Esophagus muscularis mucosa (tissue), 4 donors: ENCODE measurements at places on chromosomes 6 and 20.

- H3K36me3 ChIP-seq: no peaks in the 10 kb centered on the region
- H3K4me3 ChIP-seq: no peak overlapping the region
- H3K4me1 ChIP-seq: no peaks in the 10 kb centered on the region
- no peak overlapping the region for H3K27ac ChIP-seq
These were observed 91.7 kb downstream of the RNF182 start for GRCh38 chr6:14016432-14016831.

DNA sequence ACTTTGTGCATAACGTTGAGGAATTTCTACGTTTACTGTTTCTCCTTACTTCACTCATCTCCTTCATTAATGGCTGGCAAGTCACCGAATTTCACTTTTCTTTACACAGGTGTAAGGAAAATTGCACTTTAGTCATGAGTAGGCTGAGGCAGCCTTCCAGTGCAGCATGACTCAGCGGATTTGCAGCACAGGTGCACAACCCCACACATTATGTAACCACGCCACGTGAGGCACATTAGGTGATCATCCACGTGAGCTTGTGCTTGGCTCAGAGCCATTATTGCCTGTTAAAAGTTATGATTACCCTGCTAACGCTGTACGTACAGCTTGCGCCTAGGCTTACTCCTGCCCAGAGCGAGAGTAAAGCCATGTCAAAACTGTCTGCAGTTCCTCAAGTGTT, 158.8 kb downstream of the NKAIN2 start:
- no peak overlapping the region for H3K27ac ChIP-seq
- H3K4me1 ChIP-seq: no peaks in the 10 kb centered on the region
- H3K27me3 ChIP-seq: no peaks in the 10 kb centered on the region
- H3K4me3 ChIP-seq: no peak overlapping the region
- H3K36me3 ChIP-seq: no peaks in the 10 kb centered on the region

GRCh38 chr6:21143645-21144044, 449.9 kb upstream of the SOX4 start:
- no peaks in the 10 kb centered on the region for H3K27me3 ChIP-seq
- no peak overlapping the region for H3K27ac ChIP-seq
- H3K36me3 ChIP-seq: no peaks in the 10 kb centered on the region
- H3K4me1 ChIP-seq: no peaks in the 10 kb centered on the region

GRCh38 chr6:90020746-90021145, 126.5 kb downstream of the GJA10 start:
- H3K4me3 ChIP-seq: no peak overlapping the region
- peak; percentile 50 for DNase-seq
- H3K27me3 ChIP-seq: no peaks in the 10 kb centered on the region
- H3K27ac ChIP-seq: no peak overlapping the region
- no peaks in the 10 kb centered on the region for H3K36me3 ChIP-seq
- H3K4me1 ChIP-seq: no peaks in the 10 kb centered on the region

DNA sequence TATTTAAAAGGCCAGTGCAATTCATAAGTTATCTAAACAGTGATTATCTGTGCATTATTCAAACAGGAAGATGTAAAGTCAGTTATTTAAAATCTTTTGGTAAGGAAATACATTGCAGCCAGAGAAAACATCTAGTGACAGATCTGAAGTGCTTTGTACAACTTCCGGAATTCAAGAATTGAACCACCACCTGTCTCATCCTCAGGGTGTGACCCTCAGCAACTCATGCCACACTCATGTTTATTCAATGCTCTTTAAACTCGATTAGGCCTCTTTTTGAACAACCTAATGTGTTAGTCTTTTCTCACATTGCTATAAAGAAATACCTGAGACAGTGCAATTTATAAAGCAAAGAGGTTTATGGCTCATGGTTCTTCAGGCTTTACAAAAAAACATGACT, 62.6 kb upstream of the GGTLC1 start:
- H3K4me3 ChIP-seq: no peak overlapping the region
- H3K27ac ChIP-seq: no peak overlapping the region
- H3K27me3 ChIP-seq: no peaks in the 10 kb centered on the region
- H3K4me1 ChIP-seq: no peaks in the 10 kb centered on the region

DNA sequence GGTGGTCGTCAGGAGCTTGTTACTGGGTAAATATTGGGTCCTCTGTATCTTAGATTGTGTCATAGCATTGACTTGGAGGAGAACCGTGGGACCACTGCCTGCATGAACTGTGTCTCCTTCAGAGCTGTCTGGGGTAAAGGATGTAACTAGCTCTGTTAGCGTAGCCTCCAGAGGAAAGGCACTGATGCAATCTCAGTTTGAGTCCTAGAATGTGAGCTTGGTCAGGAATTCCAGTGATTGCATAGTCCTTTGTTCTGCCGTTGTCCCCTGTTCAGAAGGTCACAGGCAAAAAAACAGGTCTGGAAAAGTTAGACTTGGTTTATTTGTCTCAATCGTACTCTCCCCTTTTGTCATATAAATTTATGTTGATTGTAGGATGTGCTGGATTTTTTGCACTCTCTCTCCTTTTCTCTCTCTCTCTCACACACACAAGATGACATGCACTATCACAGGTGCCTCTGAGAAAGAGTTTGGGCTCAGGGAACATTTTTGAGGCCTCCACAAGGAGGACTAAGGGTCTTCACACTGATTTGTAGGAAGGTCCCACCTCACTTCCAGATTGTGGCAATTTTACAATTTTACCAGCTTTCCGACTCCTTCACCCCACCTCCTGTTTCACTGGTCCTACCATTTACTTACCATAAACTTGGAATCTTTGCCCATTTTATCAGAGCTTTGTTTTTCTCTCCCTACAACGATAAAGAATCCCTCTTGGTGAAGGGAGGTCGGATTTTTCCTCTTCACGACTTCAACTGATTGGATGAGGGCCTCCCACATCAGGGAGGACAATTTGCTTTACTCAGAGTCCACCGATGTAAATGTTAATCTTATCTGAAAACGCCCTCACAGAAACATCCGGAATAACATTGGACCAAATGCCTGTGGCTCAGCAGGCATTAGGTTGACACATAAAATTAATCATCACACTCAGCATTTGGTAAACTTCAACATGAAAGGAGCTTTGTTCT, 7.0 kb upstream of the DACT2 start:
- H3K27ac ChIP-seq: no peak overlapping the region
- H3K36me3 ChIP-seq: no peaks in the 10 kb centered on the region
- no peak overlapping the region for H3K4me3 ChIP-seq
- no peak for DNase-seq

GRCh38 chr20:48657426-48658197, 170.2 kb downstream of the PREX1 start:
- H3K27ac ChIP-seq: no peak overlapping the region
- no peaks in the 10 kb centered on the region for H3K4me1 ChIP-seq
- no peaks in the 10 kb centered on the region for H3K27me3 ChIP-seq
- no peak overlapping the region for H3K4me3 ChIP-seq
- DNase-seq: no peak

- DNase-seq: no peak
- peaks cover 11% of the 10 kb centered on the region for H3K4me1 ChIP-seq
- no peaks in the 10 kb centered on the region for H3K36me3 ChIP-seq
- no peak overlapping the region for H3K27ac ChIP-seq
- H3K4me3 ChIP-seq: no peak overlapping the region
These were observed 139.5 kb upstream of the TCF21 start for GRCh38 chr6:133749427-133749826.

DNA sequence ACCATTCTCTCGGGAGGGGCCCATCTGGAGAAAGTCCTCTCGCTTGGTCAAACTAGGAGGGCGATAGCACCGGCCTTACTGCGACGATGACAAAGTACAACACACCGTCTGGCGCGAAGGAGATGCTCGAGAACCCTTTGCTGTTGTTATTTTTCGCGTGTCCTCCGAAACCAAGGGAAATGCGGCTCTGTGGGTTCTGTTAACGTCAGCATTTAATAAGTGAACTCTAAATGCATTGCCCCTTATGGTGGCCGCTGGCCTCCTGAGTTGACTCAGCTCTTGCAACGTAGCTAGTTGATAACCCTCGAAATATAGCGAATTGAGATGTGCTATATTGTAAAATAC, 577 bp upstream of the SCAND1 start:
- peak overlapping the region; percentile 68 for H3K4me3 ChIP-seq
- H3K27me3 ChIP-seq: no peaks in the 10 kb centered on the region
- H3K4me1 ChIP-seq: peaks cover 23% of the 10 kb centered on the region
- peak overlapping the region; percentile 99 for H3K27ac ChIP-seq
- no peaks in the 10 kb centered on the region for H3K36me3 ChIP-seq

DNA sequence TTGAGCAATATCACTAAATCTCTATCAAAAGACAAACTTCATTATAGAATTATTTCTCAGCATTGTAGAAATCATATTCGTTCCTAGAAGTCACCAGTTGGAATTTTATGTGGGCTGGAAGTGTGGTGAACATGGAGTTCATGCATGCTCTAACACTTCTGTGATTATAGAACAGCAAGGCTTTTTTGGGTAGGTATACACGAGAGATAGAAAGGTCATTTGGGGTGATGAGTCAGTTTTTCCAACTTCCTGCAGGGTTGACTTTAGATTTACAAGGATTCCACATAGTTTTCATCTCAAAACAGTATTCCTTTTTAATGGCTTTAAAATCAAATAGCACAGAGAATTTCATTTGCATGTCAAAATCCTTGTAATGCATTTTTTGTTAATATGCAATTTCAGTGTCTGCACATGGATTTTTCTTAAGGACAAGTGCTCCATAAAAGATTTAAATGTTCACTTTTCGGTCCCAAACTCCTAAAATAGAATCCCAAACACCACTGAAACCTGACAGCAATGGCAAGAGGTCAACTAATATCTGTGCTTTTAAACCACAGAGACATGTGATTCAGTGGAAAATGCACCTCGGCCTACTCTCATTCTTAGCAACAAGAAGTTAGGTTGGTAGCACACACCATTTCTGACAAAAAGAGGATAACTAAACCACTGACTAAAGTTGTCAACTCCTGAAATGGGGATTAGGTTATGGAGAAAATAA, 211.0 kb downstream of the MOXD1 start:
- H3K36me3 ChIP-seq: no peaks in the 10 kb centered on the region
- H3K27me3 ChIP-seq: no peaks in the 10 kb centered on the region
- peaks cover 41% of the 10 kb centered on the region for H3K4me1 ChIP-seq
- peak overlapping the region; percentile 70 for H3K27ac ChIP-seq
- DNase-seq: no peak

GRCh38 chr20:23242556-23243180, 107.9 kb upstream of the NXT1 start:
- no peaks in the 10 kb centered on the region for H3K27me3 ChIP-seq
- peak; percentile 57 for DNase-seq
- H3K4me3 ChIP-seq: no peak overlapping the region
- H3K36me3 ChIP-seq: no peaks in the 10 kb centered on the region
- no peak overlapping the region for H3K27ac ChIP-seq
- peaks cover 21% of the 10 kb centered on the region for H3K4me1 ChIP-seq

- no peak overlapping the region for H3K4me3 ChIP-seq
- H3K27ac ChIP-seq: no peak overlapping the region
- H3K4me1 ChIP-seq: no peaks in the 10 kb centered on the region
- H3K36me3 ChIP-seq: no peaks in the 10 kb centered on the region
- no peaks in the 10 kb centered on the region for H3K27me3 ChIP-seq
These were observed 68.7 kb upstream of the KCNG1 start for GRCh38 chr20:51091406-51092195.

DNA sequence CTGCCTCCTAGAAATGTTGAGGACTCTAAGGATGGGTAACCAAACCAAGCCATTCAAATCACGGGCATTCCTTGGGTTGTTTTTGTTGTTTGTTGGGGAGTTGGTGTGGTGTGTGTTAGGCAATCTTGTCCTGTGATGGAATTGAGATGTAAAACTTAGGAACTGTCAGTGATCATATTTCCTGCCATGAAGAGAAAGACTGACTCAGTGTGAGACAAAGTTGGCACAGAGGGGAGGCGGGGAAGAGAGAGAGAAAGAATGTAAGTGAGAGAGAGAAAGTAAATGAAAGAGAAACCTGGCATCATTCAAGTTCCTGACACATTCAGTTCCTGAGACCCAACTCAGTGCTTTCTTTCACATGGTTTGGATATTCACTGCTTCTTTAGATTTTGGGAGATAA, 21.6 kb upstream of the FBXO30 start:
- H3K4me3 ChIP-seq: no peak overlapping the region
- H3K36me3 ChIP-seq: no peaks in the 10 kb centered on the region
- no peaks in the 10 kb centered on the region for H3K27me3 ChIP-seq

- H3K27me3 ChIP-seq: no peaks in the 10 kb centered on the region
- no peaks in the 10 kb centered on the region for H3K4me1 ChIP-seq
- H3K27ac ChIP-seq: no peak overlapping the region
- DNase-seq: no peak
- no peaks in the 10 kb centered on the region for H3K36me3 ChIP-seq
- H3K4me3 ChIP-seq: no peak overlapping the region
These were observed 14.8 kb upstream of the ADGB start for GRCh38 chr6:146583966-146584365.
